ENCODE measurements at places on chromosomes 11 and 22. TPM values are rescaled to one million over a fixed set of nuclear protein-coding genes. Genes with fewer than 3 reads are reported as not detected.

The TMEM121B gene
- 7.2 TPM for total RNA-seq

The TYR gene
- not detected for total RNA-seq

The TMPRSS4 gene
- 0.04 TPM for total RNA-seq

The PANX3 gene
- total RNA-seq: not detected

The PICALM gene
- 150 TPM for total RNA-seq

The GAL3ST1 gene
- total RNA-seq: 13.3 TPM

The MPPED2 gene
- 15.8 TPM for total RNA-seq

The MUC15 gene
- not detected for total RNA-seq

The OSM gene
- total RNA-seq: not detected

The SCUBE2 gene
- not detected for total RNA-seq

The OR52E8 gene
- not detected for total RNA-seq
